Stimulated activated CD4-positive, alpha-beta T cell treated with anti-CD3 and anti-CD28 coated beads, Interleukin-4, amount 100 ng/mL, for 1 hour (primary cell): ENCODE measurements at places on chromosomes 4 and X.

DNA sequence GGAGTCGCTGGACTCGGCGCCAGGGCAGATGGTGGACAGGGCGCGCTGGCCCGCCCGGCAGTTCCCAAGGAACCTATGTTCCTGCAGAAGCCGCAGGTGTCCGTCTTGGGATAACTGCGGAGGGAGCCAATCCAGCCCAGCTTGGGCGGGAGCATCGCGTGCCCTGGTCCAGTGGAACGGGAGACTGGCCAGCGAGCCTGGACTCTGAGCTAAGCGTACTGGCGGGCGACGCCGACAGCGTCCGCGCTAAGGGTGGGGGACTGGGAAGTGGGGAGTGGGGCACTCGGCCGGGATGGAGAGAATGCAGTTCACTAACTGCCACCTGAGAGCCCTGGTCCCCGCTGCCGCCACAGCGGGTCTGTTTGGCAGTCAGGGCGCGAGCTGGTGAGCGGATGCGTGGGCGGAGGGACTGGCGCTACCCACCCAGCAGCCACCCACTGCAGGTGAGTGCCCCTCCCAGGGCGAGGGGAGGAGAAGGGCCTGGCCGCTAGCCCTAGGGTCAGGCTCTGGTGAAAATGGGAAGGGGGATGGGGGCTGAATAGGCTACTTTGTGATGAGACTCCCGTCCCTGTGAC lies 1.3 kb upstream of the MAMLD1 start:
- peak; percentile 34 for DNase-seq

- peak; percentile 51 for DNase-seq
Measured at GRCh38 chrX:149504226-149504914, 736 bp downstream of the IDS start.

GRCh38 chrX:45743906-45744625 lies 543.4 kb upstream of the DIPK2B start:
- no peak for DNase-seq

GRCh38 chrX:116241001-116241400 lies 70.5 kb downstream of the AGTR2 start:
- DNase-seq, result no peak

DNA sequence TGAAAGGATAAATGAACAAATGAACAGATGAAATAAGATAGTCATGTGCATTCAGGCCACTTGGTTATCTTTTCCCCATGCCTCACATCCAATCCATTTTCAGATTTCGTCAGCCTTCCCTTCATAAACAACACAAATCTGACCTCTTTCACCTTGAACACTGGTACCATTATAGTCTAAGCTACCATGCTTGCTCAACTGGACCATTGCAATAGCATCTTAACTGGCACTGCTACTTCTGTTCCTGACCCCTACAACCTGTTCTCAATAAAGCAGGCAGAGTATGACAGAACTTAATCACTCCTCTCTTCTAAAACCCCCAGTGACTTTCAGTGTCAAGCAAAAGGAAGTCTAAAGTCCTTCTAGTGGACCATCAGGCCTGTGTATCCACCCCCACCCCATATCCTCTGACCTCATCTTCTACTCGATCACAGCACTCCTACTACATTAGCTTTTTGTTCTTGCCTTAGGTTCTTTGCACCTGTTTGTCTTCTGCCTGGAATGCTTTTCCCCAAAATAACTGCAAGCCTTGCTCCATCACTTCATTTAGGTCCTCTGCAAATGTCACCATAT lies 40.7 kb downstream of the LARP7 start:
- DNase-seq, result no peak

GRCh38 chr4:13289391-13289790 lies 194.7 kb downstream of the RAB28 start:
- DNase-seq, result no peak

- no peak for DNase-seq
Measured at GRCh38 chrX:97367125-97367524, 483.4 kb downstream of the RPA4 start.

DNA sequence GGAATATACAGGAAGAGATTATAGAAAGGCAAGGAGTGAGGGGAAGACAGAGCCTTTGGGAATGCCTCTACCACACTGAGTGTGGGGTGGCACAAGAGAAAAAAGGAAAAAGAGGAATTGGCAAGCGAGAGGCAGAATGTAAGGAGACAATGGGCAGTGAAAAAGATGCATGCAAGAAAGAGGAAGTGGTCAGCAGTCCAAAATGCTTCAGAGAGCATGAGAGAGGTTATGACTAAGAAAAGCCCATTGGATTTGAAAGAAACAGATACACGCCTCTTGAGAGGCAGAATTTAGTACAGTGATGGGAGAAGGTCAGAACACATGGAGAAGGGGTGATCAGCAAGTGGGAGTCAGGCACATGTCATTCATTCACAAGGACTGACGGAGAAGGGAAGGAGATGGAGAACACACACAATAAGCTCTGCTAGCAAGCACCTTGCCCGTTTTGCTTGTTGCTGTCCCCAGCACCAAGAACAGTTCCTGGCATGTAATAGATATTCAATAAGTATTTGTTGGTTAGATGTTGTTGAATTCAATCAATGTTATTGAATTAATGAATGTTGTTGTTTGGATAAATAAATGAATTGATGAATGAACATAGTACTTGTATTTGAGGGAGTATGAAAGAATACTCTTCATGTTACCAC lies 6.3 kb downstream of the DCHS2 start:
- DNase-seq, result no peak

GRCh38 chrX:119990556-119991004 lies 47.0 kb upstream of the NKAP start:
- DNase-seq, result no peak

GRCh38 chr4:104722467-104722866 lies 227.8 kb upstream of the CXXC4 start:
- DNase-seq, result no peak

DNA sequence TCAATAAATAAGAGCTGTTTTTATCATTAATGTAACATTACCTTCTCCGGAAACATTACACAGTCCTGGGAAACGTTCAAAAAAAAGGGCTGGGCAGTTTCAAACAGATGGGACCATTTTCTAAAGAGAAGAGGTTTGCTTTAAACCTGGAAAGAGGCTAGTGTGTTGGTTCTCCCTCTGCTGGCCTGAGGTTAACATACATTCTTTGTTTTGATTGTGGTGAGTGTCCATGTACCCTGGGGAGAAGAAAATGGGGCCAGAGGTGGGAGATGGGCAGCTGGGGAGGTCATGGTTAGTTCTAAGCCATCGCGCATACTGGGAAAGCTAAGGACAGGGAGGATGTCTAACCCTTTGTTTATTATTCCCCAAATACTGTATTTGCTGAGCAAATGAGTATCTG lies 194.7 kb downstream of the CPEB2 start:
- no peak for DNase-seq

- no peak for DNase-seq
Measured at GRCh38 chr4:3869661-3870566, 103.7 kb downstream of the ADRA2C start.

DNA sequence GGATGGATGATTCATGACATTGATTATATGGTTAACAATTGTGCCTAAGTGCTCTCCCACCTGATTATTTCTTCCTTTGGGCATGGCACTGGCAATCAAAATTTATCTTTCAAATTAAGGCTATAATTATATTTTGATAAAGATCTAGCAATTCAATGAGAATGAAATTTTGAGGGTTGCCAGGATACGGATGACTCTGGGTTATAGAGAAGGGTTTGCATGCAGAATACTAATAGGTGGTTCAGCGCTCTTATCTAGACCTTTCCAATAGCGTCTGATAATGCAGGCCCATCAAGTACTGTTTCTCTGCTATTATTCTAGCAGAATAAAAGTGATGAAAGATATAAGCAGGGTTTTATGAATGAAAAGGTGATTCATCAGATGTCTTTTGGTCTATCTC lies 74.9 kb upstream of the SCML1 start:
- DNase-seq, result no peak

- DNase-seq, result no peak
Measured at GRCh38 chrX:121455890-121456289, 408.5 kb downstream of the GLUD2 start.

DNA sequence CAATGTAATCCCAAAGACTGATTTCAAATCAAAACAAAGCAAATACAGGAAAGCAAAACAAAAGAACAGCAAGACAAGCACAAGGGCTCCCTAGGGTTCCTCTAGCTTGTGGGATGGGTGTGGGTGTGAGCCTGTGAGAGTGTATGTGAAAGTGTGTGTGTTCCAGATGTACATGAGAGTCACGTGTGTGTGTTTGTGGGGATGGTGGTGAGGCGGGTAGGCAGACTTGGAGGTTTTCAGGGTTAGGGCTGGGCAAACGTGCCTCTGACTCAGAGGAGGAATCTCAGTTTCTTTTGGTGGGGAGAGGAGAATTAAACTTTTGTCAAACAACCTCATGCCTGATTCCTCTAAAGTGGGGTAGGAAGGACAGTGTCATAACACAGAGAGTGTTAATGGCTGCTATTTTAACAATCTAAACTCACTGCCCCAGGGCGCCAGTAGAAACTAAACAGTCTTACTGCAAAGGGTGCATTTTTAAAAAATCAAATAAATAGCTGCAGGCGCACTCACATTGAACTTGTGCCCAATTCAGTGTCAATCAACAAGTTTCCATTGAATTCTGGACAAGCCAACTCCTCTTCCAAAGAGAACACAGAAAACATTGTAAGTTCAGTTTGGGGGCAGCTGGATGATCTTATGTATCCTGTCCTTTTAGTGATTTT lies 51.8 kb downstream of the CHRDL1 start:
- no peak for DNase-seq

GRCh38 chr4:152591876-152592275 lies 56.0 kb upstream of the FBXW7 start:
- DNase-seq, result no peak

GRCh38 chrX:140431521-140431920 lies 73.3 kb downstream of the SOX3 start:
- no peak for DNase-seq

DNA sequence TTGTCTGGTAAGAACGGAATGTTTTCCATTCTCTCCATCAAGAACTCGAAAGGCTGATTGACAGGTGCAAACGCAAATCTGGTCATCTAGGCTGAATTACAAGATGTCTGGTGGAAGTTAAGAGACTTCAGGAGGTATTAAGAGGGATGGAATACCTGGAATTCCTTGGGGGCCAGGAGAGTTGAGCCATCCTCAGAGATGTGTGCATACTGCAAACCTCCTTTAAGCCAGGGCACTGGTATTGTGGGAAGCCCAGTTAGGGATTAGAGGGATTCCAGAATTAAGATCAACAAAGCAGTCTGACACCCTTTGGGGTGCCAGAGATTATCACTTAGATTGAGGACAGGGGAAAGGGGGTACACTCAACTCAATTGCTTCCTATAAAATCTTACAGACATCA lies 151.4 kb downstream of the VCX3A start:
- DNase-seq, result no peak

GRCh38 chrX:153992180-153992579 lies 19.6 kb downstream of the TMEM187 start:
- no peak for DNase-seq

- DNase-seq, result no peak
Measured at GRCh38 chrX:3443184-3443583, 96.7 kb upstream of the MXRA5 start.

- DNase-seq, result no peak
Measured at GRCh38 chr4:185263419-185263818, 54.0 kb downstream of the SNX25 start.

GRCh38 chrX:80578517-80579105 lies 158.4 kb downstream of the TENT5D start:
- no peak for DNase-seq

GRCh38 chr4:165288639-165289422 lies 38.6 kb upstream of the MSMO1 start:
- DNase-seq, result no peak

- no peak for DNase-seq
Measured at GRCh38 chr4:25928379-25929297, 14.6 kb downstream of the SMIM20 start.

DNA sequence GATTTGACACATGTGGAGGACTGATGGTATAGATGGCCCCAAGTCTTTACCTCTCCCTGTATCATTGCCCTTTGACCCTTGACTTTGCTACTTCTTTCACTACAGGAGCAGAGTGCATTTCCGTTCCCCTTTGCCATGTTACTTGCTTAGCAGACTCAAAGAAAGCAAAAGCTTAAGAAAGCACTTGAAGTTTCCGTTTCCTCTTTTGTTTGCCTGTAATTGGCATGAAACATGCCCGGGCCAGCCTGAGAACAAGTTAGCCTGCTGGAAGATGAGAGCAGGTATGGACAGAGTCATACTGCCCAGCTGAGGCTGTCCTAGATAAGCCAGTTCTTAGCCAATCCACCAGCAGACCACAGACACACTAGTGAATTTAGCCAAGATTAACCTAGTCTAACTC lies 206.0 kb downstream of the BCOR start:
- no peak for DNase-seq

- no peak for DNase-seq
Measured at GRCh38 chrX:152896450-152896849, 1.4 kb upstream of the ZNF185 start.

DNA sequence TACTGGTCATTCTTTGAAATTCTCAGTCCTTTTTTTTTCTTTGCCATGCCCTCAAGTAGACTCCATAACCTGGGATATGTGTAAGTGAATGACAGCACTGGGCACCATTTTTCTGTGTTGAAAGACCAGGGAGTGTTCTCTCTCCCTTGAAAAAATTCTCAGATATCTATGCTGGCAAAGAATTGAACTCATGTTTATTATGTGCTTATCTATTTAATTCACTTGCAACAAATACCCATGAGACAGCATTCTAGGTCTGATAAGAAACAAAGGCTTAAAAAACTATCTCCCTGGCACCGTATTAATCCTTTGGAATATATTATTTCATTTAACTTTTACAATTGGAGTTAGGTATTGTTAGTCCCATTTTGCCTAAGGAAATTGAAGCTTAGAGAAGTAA lies 36.7 kb downstream of the LARP7 start:
- DNase-seq, result no peak

- DNase-seq, result no peak
Measured at GRCh38 chr4:89929425-89930159, 34.9 kb downstream of the MMRN1 start.

DNA sequence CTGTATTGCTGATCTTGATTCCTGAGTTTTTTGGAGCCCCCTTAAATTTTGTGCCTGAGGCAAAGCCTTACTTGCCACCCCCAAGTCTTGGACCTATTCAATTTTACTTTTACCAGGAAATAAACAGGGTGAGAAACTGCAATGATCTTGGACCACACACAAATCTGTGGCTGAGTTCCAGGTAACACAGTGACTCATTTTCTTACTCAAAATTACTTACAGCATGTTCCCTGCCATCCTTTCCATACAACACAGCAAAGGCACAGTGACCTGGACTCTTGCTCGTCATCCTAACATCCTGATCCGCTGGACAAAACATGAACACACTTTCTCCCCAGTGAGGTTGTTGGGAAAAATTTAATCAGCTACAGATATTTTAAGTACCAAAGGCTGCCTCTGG lies 60.7 kb upstream of the S100G start:
- no peak for DNase-seq

- DNase-seq, result no peak
Measured at GRCh38 chrX:154441984-154442707, 1.8 kb upstream of the FAM50A start.

DNA sequence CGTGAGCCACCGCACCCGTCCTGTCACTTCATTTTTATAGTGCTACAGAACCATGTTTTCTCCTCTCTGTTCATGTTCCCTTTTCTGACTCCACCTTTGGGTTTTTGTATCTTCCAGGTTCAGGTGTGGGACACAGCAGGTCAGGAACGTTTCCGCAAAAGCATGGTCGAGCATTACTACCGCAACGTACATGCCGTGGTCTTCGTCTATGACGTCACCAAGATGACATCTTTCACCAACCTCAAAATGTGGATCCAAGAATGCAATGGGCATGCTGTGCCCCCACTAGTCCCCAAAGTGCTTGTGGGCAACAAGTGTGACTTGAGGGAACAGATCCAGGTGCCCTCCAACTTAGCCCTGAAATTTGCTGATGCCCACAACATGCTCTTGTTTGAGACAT lies 12.4 kb downstream of the RAB33A start:
- DNase-seq, result no peak

- DNase-seq, result no peak
Measured at GRCh38 chr4:173509036-173510001, 20.7 kb downstream of the HAND2 start.
